ENCODE measurements at places on chromosomes 11 and 22.

DNA sequence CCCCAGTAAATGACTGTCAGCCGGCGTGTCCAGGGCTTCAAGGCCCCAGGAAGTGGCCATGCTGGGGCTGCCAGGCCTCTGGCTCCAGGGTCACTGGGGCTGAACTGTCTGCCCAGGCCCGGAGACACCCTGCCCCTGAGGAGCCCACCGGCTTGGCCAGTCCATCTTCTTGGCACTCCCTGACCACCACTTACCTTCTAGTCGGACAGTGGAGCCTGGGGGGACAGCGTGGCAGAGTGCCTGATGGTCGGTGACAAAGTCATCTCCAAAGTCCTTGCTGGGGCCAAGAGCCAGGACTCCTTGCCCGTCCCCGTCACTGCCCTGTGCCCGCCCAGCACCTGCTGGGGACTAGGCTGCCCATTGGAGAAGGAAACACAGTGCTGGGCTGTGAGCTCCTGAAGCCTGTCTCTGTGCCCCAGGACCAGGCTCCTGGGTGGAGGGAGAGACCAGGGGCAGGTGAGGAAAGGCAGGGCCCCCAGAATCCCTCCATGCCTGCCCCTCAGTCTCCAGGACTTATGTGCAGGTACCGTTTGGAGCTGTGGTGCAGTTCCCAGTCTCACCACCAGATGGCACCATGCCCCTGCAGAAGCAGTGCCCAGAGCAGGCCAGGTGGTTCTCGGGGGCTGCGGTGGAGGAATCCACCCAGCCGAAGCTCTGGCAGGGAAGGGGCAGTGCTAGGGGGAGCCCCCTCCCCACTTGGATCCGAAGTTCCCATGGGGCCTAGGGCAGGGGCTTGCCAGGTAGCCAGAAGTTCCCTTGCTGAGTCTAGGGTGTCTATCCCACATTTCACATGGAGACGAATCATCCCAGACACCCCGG, 6.0 kb upstream of the CCDC188 start:
- DNase-seq, result peak; percentile 54

DNA sequence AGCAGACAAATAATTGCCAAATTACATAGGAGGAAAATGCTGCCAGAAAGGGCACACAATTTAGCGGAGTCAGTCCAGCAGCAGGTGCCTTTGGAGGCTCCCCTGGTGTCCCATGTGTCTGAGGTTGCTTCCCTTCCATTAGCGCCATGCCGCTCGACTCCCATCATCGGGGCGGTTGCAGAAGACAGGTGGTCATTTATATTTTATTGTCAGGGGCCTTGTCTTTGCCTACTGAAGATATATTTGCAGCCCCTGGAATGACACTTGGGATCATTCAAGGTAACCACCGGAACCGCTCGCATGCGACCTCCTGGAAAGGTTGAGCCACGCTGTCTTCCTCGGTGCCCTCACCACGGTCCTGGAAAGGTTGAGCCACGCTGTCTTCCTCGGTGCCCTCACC, 298.3 kb downstream of the TBC1D22A start:
- DNase-seq, result no peak

DNA sequence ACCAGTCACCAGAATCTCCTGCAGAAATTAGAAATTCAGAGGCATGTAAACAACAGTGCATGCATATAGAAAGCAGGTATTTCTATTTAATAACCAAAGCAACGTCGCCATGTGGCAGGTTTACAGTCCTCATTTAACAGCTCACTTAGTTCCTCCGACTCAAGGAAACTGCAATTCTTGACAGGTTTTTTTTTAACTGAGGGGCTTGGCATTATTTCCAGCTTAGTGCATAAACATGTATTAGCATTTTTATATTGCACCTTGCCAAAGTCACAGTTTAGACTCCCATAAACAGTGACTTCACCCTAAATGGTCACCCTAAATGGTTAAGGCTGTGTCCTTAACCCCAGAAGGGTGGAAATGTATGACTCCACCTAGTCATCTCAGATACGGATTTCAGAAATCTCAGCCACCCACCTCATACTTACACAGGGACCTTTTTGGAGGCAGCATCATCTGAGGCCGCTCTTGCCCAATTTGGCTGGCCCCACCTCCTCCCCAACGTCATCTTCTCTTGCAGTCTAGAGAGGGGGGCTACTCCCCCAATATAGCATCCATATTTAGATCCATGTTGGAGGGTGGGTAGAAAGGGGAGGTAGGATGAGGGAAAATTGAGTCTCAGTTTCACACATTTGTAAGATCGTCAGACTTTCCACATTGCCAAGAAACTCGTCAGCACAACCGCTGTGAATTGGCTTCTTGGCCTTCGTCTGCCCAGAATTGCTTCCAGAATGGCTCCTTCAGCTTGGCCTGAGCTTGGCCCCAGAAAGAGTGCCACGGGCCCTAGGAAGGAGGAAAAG, 31.8 kb upstream of the SLC35C1 start:
- no peak for DNase-seq

DNA sequence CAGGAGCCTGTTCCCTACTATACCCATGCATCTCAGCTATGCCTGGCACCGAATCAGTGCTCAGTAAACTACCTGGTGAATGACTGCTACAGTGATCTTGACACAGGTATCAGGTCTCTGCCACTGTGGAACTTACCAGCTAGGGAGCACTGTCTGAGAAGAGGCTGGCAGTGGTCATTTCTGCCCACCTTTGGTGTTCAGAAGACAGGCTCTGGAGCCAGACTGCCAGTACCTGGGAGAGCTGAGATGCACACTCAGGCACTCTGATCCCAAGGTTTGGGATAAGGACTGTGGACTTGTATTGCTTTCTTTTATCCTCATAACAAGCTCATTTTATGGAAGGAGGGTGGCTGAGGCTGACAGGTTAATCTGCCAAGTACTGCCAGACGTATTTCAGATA, 52.7 kb downstream of the SYN3 start:
- no peak for DNase-seq

DNA sequence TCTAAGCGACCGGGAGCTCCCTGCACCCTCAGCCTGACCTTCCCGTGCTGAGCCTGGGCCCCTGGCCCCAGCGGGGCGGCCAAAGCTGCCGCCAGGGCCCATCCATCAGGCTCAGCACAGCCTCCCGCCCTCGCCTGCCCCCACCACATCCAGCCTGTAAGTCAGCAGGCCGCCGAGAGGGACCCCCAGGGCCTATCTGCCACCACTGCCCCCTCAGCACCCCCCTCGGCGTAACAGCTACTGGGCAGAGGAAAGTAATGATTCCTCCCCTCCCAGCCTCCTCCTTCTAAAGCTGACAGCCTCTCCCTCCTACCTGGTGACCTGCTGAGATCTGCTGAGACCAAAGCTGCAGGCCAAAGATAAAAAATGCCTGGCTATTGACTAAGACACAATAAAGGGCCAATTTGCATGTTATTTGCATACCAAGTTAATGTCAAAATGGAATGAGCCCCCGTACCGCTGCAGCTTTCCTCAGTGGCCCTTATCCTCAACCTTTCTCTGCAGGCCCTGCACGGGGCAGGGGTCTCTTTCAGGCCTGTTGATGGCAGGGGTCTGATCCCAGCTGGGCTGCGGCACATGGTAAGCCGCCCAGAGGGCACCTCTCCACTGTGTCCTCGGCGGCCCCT, 51.6 kb downstream of the RPUSD4 start:
- no peak for DNase-seq

- DNase-seq, result no peak
Measured at GRCh38 chr11:118908901-118909618, 16.7 kb downstream of the BCL9L start.

DNA sequence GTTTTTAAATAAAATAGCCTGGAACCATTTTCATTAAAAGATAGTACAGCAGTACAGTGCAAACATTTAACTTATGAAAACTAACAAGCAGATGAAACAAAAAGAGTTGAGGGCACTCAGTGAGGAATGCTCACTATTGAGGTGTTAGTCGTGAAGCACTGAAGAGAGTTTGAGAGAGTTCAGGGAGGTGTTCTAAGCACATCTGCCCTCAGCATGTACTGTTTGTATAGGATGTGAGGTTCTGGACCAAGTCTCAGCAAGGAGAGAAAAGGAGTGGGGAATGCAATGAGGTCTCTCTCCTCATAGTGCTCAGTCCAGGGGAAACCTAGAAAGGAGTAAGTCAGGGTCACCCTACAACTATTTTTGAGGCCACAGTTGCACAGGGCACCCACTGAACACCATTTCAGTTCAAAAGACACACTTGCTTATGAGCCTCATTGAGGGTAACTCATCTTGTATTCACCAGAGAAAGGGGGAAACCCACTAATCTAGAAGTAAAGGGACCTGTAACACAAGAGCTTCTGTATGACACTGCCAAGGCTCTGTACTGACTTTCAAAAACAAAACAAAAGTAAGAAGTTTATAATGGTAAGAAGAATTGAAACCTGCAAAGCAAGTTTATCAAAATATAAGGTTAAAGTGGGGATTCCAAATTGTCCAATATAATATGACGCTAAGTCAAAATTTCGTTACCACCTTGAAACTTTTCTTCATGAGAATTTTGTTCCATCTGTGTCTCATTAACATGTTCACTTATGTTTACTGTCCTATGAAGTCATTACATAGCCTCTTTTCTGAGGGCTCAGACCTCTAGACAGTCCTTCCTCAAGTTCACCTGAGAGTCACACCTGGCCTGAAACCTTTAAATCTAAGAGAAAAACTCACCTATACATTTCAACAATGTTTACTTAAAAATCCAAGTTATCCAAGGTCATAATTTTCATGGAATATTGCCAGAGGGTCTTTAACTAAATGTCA, 275.3 kb downstream of the ETS1 start:
- DNase-seq, result no peak

DNA sequence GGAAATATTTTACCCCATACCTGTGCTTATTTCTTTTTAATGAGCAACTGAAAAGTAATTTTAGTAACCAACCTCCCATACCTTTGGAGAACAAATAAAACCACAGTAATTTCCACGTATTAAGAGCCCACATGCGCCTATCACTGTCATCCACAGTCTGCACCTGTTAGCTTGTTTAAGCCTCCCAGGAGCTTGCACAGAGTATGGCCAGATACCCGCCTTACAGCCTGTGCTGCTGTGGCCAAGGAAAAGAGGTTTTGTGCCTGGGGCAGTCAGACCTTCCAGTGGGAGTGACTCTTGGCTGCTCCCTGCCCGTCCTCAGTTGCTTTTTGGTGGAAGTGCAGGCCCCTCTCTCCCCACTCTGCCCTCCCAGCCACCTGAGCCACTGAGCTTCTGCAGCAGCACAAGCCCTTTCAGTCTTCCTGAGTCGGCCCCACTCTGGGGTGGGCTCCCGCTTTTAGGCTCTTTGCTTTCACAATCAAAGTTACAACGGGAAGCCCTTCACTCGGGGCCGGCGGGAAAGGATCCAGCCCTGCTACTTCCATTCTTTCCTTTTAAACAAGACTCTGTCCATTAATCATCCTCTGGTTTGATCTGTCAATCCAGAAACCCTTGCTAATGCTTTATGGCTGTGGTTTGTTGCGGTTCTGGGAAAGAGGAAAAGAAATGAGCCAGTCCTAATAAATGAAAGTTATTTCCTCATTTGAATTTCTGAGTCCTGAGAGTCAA, 308.8 kb downstream of the TBC1D22A start:
- DNase-seq, result no peak

DNA sequence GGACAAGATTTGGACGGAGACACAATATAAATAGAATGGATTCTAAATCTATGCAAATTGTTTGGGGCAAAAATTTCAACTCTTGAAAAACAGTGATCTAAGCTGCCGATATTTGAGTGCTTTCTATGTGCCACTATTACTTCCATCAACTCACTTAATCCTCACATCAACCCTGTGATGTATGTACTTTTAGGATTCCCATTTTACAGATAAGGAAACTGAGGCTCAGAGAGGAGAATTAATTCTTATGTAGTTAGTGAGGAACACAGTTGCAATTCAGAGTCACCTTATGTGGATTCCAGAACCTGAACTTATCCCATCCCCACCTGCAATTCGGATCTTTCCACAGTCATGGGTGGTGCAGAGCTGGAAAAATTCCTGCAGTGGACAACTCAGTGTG, 60.3 kb downstream of the TSPAN18 start:
- no peak for DNase-seq

DNA sequence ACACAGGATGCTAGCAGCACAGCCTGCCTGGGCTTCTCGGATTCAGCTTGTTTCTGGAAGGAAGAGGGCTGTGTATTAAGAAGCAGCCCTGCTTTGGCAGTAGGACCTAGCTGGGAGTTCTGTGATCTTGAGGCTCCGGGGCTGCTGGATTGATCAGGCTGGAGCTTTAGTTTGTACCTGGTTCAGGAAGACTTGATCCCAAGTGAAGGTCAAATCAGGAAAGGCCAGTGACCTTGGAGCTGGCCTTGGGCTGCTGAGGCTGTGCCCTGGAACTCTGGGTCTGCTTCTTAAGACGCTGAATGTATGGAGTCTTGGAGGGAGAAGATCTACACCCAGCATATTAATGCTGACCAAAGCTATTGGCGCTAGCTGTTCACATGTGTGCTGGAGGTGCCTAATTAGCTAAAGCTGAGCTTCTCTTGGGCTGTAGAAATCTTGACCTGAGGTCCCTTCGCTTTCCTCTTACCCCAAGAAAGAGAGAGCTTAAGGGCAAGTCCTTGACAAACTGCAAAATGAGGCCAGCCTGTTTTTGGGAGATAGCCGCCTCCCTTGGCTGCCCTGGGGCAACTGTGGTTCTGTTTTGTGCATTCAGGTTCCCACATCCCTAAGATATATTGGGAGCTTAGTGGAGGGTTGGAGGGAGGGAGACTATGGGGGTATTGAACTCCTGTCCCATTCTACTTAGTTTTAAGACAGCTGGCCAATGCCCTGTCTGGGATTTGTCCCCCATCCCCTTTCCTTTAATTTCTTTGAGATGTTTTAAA, 135.9 kb downstream of the DBX1 start:
- DNase-seq, result no peak

GRCh38 chr22:49779853-49780697, 47.6 kb downstream of the BRD1 start:
- DNase-seq, result no peak

GRCh38 chr11:64566042-64566914, 24.7 kb upstream of the SLC22A12 start:
- DNase-seq, result no peak

DNA sequence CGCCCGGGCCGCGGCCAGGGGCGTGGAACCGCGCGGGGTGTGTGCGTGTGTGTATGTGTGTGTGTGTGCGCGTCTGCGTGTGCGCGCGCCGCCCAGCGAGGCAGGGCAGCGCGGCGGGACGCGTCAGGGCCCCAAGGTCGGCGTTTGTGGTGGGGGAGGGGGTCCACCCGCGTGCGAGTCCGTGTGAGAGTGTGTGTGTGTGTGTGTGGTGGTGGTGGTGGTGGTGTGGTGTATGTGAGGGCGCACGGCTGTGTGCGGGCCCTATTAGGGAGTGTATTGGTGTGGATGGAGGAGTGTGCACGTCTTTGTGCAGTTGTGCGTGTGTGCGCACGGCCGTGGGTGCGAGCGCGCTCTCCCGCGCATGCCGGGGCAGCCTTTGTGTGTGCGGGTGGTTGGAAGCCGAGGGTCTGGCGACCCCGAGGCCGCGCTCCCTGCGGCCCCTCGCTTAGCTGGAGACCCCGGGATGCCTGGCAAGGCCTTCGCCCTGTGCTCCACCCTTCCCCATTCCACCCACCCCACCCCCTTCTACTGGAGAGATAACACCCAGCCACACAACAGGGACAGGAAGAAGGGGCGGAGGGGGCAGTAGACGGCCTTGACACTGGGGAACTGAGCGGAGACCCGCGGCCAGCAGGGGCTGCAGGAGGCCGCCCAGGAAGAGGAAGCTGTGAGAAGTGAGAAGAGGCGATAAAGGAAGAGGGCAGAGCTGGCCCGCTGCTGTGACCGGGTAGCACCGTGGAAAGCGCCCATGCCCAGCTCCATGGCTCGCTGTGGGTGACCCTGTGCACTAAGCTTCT, 528 bp upstream of the ARRB1 start:
- DNase-seq, result no peak

- no peak for DNase-seq
Measured at GRCh38 chr22:24093855-24094254, 82.8 kb downstream of the CABIN1 start.

Data from NK-92 treated with Interleukin-12 subunit alpha and Interleukin-12 subunit beta, amount 100 ng/mL, for 24 hours (cell line).